ENCODE measurements at places on chromosomes 3 and 15.

DNA sequence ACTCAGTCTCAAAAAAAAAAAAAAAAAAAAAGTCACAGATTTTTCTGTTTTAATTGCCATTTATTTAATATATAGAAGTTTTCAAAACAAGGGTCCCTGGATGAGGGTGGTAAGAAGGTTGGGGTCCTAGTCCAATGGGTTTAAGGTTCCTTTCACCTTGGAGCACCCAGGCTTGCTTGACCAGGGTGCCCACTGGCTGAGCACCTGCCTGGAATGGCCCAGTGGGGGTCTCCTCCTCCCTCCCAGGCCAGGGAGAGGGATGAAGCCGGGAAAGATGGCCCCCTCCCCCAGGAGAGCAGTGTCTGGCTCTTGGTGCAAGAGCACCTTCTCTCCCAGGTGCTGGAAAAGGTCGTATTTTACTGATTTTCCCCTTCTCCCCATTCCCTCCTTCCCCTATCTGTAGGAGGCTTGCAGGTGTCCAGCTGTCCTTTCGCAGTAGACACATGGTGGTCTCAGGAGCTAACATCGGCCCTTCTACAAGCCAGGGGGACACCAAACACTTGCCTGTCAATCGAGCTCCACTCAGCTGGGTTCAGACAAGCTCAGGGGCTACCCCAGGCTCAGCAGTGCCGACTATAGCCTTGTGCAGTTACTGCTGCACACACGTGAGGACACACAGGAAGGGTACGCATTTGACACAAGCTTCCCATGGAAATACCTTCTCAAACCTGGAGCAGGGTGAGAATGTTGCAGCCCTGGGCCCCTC lies 112.3 kb upstream of the KLF13 start:
- DNase-seq = no peak

DNA sequence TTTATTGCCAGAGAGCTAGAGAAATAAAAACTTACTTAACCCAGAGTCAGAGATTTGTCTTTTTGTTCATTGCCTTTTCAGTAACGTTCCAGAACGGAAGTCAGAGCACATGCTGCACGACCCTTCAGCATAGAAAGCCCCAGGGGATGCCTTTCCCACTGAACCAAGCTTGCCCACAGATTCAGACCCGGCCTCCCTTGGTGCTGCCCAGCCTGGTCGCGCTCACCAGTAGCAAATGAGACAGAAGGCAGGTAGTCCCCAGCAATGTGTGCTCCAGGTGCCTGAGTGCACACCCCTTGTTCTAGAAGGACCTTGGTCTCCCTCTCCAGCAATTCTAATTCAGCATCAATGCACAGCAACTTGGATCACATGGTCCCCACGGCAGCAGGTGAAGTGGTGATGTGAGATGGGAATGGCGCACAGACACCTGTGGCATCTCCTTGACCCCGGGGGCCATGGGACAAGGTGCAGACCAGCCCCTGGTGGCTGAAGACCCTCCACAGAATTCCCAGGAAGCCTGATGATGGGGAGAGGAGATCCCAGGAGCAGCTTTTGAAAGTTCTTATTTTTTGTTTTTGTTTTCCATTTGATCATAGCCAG lies 91.8 kb upstream of the IQSEC1 start:
- DNase-seq = no peak

GRCh38 chr15:101159096-101159935 lies 92.5 kb downstream of the CHSY1 start:
- no peak for DNase-seq

GRCh38 chr15:91237445-91237844 lies 137.4 kb downstream of the SV2B start:
- DNase-seq = no peak

GRCh38 chr3:11548721-11549131 lies 95.0 kb downstream of the VGLL4 start:
- no peak for DNase-seq

DNA sequence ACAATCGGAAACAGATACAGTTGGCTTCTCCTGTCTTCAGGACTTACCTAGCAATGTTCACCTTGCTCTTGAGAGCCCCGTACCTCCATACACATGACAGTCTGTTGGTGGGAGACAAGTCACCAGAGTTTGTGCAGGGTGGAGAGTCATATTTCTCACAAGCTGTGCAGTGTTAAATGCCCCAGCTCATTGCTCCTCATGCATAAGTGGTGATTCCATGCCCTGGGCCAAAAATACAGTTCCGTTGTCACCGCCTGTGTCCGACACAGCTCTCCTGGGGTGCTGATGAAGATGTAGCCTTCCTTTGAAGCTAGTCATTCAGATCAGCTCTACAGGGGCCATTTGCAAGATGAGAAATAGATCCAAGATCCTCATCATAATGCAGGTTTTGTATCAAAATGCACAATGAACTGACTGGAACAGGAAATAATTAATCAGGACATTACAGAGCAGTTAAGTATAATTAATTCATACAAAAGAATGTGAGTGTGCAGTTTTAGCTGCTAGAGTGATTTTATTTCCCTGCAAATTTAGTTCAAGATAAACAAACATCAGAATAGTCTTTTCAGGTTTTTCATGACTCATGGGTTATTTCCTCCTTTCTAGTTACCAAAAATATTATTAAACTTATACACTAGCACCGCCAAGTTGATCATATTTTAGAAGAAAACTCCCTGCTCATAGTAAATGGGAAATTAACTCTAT lies 66.5 kb downstream of the CD47 start:
- DNase-seq = no peak

GRCh38 chr3:50428007-50428633 lies 68.8 kb upstream of the TMEM115 start:
- DNase-seq = no peak

- DNase-seq = no peak
Observed at GRCh38 chr3:152403632-152404066, 134.9 kb downstream of the MBNL1 start.

- no peak for DNase-seq
Observed at GRCh38 chr3:133674290-133674919, 12.7 kb upstream of the TOPBP1 start.

DNA sequence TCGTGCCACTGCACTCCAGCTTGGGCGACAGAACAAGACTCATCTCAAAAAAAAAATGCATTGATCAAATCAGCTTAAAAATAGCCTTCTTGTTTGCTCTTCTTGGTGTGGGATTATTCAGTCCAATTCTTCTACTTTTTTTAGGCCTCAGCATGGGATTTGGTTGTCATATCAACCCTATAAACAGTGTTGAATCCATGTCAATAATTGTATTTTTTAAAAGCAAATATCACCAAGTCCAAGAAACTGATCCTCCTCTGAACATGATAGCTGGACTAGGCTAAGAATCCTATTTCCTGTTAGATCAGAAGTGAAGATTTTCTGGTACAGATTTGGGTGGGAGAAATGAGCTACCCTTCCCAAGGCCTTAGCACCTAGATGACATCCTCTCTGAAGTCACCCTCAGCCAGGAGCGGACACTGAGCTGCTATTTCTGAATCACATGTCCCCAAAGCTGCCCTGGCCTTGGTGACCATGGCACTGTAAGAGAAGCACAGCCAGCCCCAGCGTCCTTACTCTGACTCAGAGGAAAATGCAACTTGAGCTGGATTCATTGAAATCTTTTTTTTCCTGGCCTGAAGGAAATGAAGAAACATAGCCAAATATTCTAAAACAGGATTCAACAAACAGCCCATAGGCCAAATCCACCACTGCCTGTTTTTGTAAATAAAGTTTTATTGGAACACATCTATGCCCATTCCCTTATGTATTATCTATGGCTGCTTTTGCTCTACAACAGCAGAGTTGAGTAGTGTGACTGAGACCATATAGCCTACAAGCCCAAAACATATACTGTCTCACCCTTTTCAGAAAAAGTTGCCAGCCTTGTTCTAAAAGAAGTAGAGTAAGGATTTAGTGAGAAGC lies 215.9 kb upstream of the CTDSPL start:
- DNase-seq = no peak

DNA sequence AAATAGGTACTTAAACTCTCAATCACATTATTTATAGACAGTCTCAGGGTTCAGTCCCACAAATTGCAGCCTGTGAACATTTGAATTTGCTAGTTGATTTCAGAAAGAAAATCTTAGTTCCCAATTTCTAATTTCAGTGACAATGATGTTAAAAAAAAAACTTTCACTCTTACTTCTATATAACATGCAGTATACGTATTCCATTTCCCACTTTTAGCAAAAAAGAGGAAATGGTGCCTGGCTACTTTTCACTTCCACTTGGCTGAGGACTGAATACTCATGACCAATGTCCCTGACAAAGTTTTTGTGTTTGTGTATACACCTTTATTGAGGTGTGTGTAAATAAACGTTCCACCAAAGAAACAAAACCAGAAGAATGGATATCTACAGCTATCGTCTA lies 32.1 kb upstream of the XCR1 start:
- no peak for DNase-seq

GRCh38 chr15:90708516-90708915 lies 8.6 kb upstream of the BLM start:
- DNase-seq = no peak

- no peak for DNase-seq
Observed at GRCh38 chr3:45646051-45646585, 43.1 kb upstream of the SACM1L start.

DNA sequence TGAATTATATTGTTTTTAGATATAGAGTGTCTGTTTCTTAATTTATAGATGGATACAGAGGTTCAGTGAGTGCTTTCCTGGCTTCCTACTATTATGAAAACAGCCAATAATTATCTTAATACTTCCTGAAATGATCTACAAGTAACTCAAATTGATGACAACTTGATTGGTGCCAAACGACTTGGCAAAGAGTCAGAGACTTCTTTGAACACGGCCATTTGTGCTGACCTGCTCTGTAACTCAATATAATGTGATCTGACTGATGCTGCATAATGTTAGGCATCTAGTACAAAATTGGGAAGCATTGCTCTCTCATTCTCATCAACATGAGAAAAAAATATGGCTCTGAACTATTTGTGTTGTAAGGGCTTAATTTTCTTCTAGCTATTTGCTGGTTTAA lies 193.9 kb downstream of the DIPK2A start:
- DNase-seq = no peak

DNA sequence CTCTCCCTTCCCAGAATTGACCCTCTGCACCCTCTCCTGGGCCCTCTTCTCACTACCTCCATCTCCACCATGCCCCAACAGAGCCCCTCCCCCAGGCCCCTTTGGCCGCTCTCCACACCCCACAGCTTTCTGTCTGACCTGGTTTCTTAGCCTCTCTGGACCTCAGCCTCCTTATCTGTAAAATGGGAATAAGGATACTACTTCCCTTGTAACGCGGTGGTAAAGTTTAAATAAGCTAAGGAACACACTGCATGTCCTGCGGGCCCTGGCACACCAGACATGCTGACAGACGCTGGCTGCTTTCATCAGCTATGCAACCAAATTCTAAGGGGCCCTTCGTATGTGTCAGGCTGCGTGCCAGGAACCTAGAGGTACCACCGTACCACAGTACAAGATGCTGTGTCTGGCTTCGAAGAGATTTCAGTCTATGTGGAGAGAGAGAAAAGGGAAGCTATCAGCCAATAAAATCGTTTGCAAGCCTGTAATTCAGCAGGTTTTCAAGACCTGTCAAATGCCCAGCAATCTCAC lies 777 bp upstream of the SLC51A start:
- no peak for DNase-seq

Measured in NCI-H2029 treated with DMSO at 0.1 percent for 48 hours (cell line).